Stimulated activated CD8-positive, alpha-beta memory T cell treated with anti-CD3 and anti-CD28 coated beads, Interleukin-2, amount 100 ng/mL, for 1 hour (primary cell): ENCODE measurements at places on chromosomes 7 and 10.

DNA sequence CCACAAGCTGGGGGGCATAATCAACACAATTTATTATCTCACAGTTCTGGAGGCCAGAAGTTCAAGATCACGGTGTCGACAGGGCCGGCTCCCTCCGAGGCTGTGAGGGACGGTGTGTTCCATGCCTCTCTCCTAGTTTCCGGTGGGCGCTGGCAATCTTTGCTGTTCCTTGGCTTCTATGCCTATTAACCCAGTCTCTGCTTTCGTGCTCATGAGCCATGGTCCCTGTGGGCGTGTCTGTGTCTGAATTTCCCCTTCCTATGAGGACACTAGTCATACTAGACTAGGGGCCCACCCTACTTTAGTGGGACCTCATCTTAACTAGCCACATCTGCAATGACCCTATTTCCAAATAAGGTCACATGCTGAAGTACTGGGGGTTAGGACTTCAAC, 29.4 kb downstream of the HIPK2 start:
- DNase-seq: no peak

GRCh38 chr10:103939522-103939921, 21.5 kb upstream of the STN1 start:
- no peak for DNase-seq

DNA sequence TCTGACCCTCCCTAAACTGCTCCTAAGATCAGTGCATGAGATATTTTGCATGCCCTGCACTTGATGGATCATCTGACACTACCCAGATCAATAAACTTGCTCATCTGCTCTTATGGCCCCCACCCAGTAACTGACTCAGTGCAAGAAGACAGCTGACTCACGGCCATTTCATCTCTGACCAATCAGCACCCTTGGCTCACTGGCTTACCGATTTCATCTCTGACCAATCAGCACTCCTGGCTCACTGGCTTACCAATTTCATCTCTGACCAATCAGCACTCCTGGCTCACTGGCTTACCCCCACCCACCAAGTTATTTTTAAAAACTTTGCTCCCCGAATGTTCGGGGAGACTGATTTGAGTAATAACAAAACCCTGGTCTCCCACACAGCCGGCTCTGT, 37.2 kb upstream of the OPTN start:
- no peak for DNase-seq

DNA sequence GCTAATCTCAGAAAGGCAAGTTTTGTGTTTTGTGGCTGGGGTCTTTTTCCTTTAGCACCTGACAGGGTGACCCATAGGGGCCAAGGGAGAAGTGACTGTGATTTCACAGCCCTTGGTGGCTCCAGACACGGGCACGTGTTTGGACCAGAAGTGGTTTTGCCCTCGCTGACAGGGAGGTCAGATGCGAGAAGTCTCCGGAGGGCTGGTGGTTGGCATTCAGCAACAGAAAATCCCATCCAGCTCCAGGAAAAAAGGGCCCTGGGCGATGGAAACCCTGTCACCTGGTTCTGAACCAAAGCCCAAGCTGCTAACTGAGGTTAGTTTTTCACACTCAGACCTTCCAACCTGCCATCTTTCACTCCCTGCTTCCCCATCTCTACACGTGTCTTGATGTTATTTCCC, 272.9 kb downstream of the TRIL start:
- DNase-seq: no peak

DNA sequence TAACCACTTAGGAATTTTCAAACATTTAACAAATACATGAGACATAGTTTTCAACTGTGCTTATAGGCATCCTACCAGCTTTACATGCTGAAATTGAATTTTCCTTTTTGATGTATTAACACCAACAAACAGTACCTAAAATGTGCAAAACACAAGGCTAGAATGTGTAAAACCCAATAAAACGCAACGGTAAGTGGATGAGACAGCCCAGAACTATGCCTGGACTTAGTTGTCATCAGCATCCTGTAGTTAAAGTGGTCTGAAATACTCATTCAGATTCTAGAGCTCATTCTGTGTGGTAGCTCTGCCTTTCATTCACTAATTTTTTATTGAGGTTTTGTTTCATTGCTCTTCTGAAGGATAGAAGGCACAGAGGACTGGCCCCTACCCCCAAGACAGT, 137.1 kb downstream of the BMPER start:
- no peak for DNase-seq

DNA sequence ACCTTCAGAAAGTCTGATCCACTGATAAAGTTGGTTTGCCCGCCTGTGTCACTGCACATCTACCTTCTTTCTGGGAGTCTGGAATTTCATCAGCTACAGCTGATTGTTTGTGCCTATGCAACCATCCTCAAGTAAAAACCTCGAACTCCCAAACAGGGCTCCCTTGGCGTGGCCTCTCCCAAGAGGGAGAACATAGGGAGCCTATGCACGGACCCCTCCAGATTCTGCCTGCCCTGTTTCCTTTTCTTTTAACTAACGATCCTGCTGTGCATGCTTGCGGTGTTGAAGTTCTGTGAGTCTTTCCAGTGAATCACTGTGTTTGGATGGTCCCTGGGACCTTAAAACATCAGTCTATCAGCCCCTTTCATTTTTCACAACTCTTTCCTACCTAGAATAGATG, 226.9 kb upstream of the SEMA3D start:
- no peak for DNase-seq

DNA sequence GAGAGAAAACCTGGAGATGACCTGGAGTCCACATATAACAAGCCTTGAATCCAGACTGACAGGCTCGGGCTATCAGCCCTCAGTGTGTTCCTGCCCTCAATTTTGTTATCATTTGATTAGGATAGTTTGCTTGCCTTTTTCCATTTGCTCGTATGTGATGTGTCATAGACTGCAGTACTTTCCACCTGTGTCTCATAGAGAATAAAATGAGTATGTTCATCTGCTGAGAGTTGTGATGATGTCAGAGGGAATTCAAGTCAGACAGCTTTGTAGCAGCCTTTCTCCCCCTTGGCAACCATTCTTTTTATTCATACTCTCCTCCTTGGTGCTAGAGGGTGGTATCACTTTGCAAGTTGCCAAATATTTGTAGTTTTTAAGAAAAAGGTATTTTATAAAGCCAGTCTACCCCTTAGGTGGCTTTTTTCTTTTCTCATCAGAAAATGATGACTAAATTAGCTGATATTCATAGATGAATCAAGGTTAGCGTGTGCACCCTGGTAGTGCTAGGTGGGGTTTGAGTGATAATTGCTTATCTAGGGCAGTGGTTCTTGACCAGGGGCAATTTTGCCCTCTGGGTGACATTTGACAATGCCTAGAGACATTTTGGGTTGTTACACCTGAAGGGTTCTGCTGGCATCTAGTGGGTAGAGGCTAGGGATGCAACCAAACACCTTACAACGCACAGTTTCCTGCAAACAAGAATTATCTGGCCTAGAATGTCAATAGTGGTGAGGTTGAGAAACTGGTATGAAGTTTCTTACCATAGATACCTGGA, 5.4 kb downstream of the SGPL1 start:
- DNase-seq: no peak

DNA sequence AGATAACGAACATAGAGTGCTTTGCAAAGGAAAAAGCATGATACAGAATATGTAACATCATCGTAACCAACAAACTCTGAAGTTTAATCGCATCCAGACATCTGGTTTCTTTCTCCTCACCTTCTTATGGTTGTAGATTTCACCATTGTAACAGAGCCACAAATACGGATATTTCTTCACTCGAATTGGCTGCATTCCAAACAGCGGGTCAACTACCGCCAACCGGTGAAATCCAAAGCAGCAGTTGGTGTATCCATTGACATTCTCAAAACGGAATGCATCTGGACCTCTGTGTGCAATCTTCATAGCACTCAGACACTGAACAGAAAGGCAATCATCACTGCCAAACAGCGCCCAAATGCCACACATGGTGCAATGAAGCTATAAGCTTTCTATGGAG, 3.4 kb downstream of the ASNS start:
- no peak for DNase-seq

- no peak for DNase-seq
Measured at GRCh38 chr7:138684340-138684739, 16.8 kb downstream of the SVOPL start.

DNA sequence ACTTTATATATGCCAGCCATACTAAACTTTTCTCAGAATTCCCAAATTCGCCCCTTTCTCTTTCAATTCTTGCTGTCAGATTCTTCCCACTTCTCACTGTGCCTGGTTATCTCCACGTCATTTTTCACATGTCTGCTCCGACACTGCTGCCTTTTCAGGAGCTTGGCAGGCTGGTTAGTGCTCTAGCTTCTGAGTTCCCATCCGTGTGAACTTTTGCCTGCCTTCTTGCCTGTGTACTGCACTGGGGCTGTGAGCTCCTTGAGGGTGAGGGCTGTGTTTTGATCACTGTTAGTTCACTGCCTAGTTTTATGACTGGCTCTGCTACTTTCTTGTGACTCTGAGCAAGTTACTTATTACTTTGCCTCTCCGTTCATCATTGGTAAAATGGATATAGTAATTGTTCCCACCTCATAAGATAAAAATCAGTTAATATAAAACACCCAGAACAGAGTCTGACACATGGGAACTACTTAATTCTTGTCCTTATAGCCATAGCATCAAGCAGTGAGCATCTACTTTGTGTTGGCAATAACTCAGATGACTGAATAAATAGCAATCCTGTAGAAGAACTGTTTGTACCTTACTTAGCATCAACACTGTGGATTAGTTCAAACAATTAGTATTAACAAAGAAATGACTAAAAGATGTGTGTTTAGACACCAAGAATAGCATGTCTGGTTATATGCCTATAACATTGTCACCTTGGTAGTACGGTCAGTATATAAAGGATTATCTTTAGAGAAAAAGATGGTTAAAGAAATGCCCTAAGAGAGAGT, 5.5 kb downstream of the GSTO1 start:
- DNase-seq: no peak

DNA sequence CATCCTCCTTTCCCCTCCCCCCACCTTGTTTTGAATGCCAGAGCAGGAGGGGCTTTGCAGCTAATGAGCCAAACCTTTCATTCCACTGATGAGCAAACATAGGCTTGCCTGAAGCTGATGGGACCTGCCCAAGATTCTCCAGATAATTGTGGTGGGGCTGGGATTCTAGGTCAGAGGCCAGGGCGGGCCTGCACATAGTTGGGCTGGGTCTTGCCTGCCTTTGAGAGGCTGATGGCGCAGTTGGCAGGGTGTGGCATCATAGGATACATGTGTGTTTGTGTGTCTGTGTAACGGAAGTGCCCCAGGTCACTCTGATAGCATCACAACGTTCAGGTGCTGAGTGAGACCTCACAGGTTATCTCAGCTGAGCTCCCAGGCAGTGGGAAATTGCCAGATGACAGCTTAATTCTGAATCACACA, 22.9 kb downstream of the BTBD16 start:
- no peak for DNase-seq

DNA sequence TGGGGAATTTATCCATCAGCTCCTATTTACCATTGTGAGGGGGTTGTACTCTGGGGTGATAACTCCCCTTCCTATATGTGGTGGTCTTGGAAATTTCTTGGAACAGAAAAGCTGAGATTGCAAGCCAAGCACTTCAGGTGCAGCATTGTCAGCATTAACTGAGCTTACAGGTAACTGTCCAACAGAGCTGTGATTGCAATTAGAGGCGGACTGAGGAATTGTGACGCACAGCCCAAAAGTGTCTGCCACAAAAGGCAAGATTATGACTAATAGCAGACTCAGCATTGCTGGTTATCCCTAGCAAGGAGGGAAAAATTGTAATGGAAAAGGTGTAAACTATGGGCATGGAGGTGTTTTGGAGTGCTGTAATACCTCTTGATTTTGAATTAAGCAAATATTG, 126.1 kb upstream of the AGR3 start:
- no peak for DNase-seq
